Stimulated activated CD4-positive, alpha-beta T cell treated with anti-CD3 and anti-CD28 coated beads, Interleukin-2, amount 100 ng/mL, for 24 hours (primary cell): ENCODE measurements at places on chromosomes 12 and 14.

- no peak for DNase-seq
These were observed 54.3 kb downstream of the PRMT8 start for GRCh38 chr12:3545121-3545796.

DNA sequence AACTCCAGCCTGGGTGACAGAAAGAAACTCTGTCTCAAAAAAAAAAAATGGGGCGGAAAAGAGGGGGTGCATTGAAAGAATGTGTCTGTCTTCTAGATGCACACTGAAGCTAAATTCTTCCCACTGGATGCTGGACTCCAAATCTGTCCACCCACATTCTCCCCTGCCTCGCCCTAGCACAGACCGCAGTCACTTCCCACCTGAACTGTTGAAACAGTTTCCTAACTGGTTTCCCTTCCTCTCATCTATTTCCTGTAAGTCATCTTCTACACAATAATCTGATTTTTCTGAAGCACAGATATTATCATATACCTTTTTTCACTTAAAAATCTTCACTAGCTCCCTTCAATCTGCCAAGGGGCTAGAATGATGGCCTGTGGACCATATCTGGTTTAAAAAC, 1.5 kb upstream of the HCAR1 start:
- DNase-seq: no peak

- no peak for DNase-seq
These were observed 45.6 kb downstream of the UNC79 start for GRCh38 chr14:93476305-93476704.

- DNase-seq: peak; percentile 90
These were observed 6.2 kb downstream of the MAP3K12 start for GRCh38 chr12:53492830-53493609.

DNA sequence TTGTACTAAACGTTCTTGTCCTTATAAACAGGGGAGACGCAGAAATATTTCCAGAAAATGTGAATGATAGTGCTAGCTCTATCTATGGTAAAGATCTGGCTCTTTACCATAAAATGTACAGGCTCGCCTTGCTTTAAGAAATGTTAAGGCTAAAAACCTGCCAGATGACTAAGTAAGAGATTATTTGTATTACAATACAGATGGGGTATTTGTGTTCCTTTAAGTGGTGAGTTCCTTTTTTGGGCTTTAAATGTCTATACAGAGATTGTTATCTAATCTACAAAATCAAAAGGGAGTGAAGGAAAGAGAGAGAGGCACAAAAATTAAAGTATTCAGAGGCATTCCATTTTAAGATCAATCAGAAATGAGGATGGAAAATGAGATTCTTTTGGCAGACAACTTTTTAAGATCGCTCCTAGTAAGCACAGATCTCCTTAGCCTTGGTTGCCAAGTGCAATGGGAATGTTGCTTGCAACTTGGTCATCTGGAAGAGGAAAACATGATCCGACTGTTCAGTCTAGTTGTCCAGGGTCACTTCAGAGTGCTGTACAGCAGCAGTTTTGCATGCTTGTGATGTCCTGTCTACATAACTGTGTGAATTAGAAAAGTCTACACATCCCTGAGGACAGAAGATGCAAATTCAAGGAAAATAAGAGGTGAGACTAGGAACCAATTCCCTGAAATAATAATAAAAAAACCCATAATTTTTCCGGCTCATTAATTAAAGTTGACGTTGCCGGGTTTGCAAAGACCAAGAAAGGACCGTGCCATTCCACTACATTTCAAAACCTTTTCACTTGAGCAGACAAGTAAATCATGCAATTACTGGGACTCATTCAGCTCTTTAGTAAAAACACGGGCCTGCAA, 380.8 kb downstream of the EGLN3 start:
- no peak for DNase-seq

DNA sequence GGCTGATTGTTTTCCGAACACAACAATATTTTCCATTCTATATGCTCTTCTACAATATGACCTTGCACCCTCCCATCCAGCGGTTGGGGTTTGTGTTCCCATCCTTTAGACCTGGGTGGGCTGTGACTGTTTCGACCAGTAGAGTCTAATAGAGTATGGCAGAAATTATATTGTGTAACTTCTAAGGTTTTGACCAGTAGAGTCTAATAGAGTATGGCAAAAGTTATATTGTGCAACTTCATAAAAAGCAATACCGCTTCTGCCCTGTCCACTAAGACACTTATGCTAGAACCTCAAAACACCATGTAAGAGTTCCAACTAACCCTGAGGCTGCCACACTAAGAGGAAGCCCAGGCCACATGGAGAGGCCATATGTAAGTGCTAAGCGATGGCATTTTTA, 719.7 kb upstream of the TBX3 start:
- no peak for DNase-seq

- no peak for DNase-seq
These were observed 47.6 kb downstream of the TMEM30B start for GRCh38 chr14:61233436-61233956.
